ENCODE measurements at places on chromosomes 4 and X.
A peak's percentile ranks its signal among the peaks of the same experiment; 100 is the strongest.

DNA sequence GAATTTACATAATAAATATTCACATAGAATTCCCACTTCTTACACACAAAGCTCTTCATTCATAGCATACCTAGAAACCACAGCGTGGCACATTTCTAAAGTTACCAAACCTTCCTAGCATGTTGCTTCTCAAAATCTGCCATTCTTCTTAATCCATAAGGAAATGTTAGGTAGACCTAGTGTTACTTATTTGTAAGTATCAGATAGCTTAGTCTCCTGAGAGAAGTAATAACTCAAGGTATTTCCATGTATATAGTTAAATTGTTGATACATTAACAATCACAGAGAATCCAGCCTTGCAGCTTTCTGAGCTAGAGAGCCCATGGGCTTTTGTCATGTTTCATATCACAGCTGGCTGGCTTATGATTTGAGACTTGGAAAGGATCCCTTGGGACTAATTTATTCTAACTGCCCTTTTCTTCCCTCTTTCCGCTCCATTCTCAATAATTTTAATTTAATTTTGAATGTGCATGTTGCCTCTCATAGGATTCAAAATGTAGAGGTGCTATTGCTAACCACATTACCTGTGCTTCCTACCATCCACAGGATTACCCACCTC, 17.6 kb downstream of the SH3RF1 start:
- DNase-seq = no peak

DNA sequence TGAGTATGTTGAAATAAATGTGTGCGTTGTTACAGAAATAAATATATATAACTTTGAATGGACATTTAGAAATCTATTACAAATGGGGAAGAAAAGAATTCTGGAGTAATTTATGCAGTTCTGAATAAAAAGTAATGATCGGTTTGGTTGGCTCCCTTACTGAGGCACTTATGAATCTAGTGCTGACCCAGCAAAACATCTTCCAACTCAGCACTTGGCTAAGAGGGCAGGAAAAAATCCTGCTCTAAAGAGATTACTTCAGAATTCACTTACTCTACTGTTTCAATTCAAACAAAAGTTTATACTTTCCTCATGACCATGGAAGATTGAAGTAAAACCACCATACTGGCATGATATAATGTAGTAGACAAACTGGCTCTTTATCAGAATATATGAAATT, 123.9 kb upstream of the RXFP1 start:
- DNase-seq = no peak

DNA sequence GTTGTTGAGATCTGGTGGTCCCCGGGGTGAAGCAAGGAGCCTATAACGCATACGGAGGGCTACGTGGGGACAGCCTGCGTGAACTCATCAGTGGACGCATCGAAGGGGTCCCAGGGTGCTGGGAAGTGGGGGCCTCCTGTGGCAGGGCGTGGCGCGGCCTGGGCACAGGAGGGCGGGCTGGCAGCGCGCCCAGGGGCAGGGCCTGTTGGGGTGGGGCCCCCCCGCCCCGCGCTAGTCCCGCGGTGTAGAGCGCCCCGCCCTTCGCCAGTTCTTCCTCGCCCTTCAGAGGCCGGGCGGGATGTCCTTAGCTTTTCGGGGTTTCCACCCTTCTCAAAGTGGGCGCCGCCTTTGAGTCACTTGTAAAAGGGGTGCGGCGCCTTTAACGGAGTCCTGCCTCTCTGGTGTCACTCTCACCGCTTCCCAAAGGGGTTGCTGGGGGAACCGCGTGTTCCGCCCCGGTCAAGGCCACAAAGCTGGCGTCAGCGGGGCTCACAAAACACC, 632 bp downstream of the PLP2 start:
- DNase-seq = peak; percentile 90

GRCh38 chrX:2224161-2224560, 276.6 kb downstream of the DHRSX start:
- DNase-seq = no peak

DNA sequence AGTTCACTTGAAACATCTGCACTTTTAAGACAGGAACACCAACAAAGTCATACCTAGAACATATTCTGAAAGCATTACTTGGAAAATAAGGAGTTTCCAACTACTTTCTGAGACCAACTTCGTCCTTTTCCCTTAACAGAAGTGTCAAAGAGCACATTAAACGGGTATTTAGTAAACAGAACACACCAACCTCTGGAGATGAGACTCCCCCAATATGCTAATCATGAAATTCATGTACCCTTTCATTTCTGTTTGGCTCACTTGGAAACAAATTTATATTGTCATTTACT, 69.2 kb downstream of the NOCT start:
- peak; percentile 31 for DNase-seq

- DNase-seq = no peak
These were observed 950.1 kb downstream of the FAT4 start for GRCh38 chr4:126264839-126265238.

DNA sequence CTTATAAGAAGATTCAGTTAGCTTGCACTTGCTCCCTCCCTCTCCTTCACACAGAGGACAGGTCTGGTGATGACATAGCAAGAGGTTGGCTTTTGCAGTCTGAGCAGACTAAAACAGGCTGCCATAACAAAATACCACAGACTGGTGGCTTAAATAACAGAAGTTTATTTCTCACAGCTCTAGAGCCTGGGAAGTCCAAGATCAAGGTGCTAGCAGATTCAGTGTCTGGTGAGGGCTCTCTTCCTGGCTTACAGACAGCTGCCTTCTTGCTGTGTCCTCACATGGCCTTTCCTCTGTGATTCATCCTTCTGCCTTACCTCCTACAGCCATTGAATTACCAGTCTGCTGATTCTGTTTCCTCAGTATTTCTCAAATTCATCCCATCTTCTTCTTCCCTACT, 13.1 kb downstream of the RP2 start:
- DNase-seq = no peak

GRCh38 chr4:19999775-20000414, 251.8 kb upstream of the SLIT2 start:
- no peak for DNase-seq

GRCh38 chrX:54695816-54696487, 102.1 kb downstream of the ITIH6 start:
- no peak for DNase-seq

DNA sequence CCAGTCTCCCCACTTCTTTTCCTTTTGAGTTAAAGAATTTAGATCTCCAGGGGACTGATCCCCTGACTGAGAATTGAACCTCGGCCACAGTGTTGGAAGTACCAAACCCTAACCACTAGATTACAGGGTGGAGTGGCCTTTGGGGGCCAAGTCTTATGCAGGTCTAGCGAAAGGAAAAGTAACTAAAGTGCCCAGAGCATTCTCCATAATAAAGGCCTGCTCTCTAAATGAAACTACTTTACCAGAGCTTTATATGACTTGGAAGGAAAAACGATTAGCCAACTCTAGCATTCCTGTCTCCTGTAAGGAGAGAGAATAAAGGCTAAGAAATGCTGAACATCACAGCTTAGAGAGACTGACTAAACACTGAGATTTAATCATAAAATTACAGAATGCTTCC, 788.0 kb downstream of the C4orf33 start:
- DNase-seq = no peak

DNA sequence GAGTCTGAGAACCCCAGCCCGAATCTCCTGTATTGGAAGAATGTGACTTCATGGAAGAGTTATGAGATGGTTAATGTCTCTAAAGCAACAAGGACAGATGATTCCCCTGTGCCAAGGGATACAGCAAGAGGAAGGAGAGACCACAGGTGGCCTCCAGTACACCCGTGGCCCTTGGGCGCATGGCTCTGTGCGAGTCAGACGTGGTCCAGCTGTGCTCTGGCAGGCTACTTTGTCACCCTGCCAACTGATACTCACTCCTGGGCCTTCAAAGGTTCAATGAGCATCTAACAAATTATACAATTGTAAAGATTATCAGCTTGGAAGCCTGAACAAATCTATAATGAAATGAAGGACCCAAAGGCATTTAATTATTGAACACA, 71.7 kb downstream of the NYX start:
- DNase-seq = no peak

- DNase-seq = no peak
These were observed 25.4 kb downstream of the SEC31A start for GRCh38 chr4:82865592-82865991.

DNA sequence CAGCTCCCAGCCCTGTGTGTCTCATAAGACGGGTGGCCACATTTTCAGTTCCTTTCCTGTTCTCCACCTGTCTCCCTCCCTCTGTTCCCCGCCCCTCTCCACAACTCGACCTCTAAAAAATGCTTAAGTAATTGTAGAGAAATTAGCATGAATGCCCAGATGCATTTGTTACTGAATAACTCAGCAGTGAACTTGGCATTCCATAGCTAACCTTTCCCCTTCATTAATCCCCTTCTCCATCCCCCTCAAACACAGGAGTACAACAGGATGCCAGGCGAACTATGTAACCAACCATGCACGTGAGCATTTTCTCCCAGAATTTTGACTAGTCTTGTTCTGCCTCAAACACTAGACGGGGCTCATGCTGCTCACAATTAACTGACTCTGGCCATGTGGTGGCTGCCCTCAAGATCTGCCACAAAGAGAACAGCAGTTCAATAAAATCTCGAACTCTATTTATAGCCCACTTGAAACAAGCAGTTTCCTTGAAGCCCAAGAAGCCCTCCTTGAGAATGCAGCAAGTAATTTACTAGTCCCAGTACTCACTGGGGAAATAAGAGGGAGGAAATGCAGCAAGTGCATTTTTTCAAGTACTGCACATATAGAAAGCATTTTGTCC, 351.2 kb downstream of the ARHGAP24 start:
- no peak for DNase-seq

GRCh38 chr4:168605411-168605810, 108.6 kb downstream of the PALLD start:
- DNase-seq = no peak

- DNase-seq = no peak
These were observed 409.3 kb upstream of the NWD2 start for GRCh38 chr4:36835246-36835645.

DNA sequence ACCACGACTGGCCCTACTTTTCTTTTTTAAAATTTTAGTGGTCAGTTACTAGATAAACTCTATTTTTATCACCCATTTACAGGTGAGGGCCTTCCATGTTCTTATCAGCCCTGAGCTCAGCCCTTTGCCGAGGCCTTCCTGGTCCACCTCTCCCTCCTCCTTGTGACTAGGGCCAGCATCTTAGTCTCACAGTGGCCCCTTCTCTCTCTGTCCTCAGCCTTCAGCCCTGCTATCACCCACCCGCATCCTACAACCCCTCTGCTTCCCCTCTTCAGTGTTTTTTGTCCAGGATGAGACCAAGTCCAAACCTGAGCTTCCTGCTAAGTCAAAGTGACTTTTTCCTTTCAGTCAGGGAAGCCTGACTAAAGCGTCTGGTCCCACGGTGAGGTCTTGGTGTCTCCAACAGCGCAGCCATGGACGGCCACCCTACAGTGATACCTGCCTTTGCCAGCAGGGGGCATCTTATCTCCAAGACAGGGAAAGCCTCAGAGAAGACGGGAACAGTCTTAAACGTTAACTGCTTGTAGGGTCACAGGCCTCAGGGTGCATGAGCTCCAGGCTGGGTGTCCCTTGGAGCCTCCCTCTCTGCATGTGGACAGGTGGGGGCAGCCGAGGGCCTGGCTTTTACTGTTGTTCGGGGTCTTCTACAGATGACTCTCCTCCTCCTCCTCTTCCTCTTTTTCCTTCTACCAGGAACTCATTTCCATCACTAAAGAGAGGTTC, 11.7 kb upstream of the GAGE10 start:
- peak; percentile 57 for DNase-seq

DNA sequence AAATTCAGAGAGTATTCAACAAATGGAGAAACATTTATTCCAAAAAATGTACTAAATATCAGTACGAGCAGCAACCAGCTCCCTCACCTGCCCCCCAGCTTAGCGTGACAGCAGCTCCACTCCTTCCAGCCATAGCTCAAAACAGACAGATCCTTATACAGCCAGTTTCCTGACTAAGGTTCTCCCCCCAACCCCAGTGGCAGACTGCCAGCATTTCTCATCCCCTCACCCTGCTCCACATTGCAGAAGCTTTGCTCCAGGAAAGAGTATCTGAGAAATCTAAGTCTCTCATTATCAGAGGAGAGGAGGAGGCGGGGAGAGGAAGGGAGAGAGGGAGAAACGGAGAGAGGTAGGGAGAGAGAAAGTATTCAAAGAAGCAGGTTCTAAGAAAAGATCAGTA, 53.3 kb upstream of the PASD1 start:
- no peak for DNase-seq

DNA sequence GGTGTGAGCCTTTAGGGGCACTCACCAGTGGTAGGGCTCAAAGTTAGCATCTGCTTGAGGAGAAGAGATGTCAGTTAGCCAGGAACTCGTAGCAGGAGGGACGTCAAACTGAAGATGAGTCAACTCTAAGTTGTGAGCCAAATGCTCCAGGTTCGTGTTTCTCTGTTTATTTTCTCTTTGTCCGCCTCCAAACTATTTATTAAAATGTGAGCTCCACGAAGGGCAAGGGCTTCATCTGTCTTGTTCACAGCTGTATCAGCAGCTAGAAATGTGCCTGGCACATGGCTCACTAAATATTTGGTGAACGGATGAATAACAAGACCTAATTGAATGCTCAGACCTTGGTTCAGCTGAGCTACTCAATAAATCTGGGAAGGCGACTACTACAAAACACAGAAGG, 248.9 kb downstream of the BCOR start:
- no peak for DNase-seq

GRCh38 chr4:53490965-53491622, 100.2 kb downstream of the LNX1 start:
- no peak for DNase-seq

DNA sequence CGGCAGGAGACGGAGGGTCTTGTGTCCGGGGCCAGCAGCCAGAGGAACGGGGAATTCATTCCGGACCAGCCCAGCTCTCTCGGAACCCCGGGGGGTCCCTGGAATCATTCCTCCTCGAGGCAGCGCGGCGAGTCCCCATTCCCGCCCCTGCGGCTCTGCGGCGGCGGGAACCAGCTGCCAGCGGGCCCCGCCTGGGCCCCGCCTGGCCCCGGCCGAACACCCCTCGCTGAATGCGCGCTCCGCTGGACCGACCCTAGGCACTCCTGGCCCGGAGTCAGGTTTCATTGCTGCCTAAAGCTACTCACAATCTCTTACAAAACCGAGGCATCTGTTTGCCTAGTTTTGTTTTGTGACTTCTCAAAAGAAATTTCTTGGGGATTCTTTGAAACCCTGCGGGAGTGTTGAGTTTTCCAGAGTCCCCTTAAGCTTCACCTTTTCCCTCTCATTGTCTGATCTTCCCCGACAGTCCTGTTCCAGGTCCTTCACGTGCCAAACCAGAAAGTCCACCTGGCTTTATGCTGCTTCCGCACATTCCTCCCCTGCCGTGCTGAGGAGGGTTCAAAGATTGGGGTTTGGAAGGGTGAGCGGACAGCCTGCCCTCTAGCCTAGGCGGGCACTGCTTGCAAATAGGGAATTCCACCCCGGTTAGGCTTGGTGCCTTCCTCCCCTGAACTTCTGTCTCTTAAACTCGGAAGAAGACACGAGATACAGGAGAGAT, 789 bp downstream of the ARHGAP10 start:
- DNase-seq = no peak

- DNase-seq = no peak
These were observed 2.7 kb downstream of the GRIA3 start for GRCh38 chrX:123186801-123187200.

- DNase-seq = peak; percentile 23
These were observed at the start of gene AMOT for GRCh38 chrX:112840382-112841113. Gene AMOT, minus strand, starts transcription at chrX:112840831. Its CDS starts 17,705 bp downstream, at chrX:112823126.

GRCh38 chr4:109999585-109999912, 86.9 kb downstream of the EGF start:
- DNase-seq = no peak

- no peak for DNase-seq
These were observed 28.3 kb downstream of the TXLNG start for GRCh38 chrX:16814597-16814996.

GRCh38 chrX:106802063-106802387, 448 bp upstream of the TBC1D8B start:
- no peak for DNase-seq
